Activated CD4-positive, alpha-beta T cell treated with anti-CD3 and anti-CD28 coated beads, Interleukin-2, amount 10 ng/mL, durations not matched to agents 24 days and 14 days (primary cell): ENCODE measurements at places on chromosomes 16 and 17. TPM values are rescaled to one million over a fixed set of nuclear protein-coding genes. Genes with fewer than 3 reads are reported as not detected.

Gene SLC12A3
- not detected in 2 replicates for total RNA-seq

DNA sequence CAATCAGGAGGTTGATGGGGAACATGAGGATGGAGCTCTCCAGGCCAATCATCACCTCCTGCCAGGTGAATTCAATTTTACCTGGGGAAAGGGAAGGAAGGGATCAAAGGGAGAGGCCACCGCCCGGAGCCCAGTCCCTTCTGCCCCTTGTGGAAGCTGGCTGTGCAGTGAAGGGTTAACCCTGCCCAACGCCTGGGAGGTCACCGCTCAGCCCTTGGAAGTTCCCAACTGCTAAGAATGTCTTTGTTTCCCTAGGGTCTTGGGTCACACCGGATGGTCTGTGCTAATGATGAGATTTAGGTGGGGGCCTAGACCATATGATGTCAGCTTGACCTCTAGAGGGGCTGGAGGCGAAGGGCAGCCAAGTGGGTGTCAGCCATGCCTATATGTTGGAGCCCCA lies 52.1 kb upstream of the GCSH start:
- H3K4me3 ChIP-seq, result no peak overlapping the region
- H3K4me1 ChIP-seq, result no peaks in the 10 kb centered on the region
- no peaks in the 10 kb centered on the region for H3K36me3 ChIP-seq

Gene AHSP
- not detected in 2 replicates for total RNA-seq

Gene HS3ST3B1
- 19.6 and 20.8 TPM in 2 replicates for total RNA-seq

Gene OR3A3
- not detected in 2 replicates for total RNA-seq

Gene MYH2
- not detected in 2 replicates for total RNA-seq

DNA sequence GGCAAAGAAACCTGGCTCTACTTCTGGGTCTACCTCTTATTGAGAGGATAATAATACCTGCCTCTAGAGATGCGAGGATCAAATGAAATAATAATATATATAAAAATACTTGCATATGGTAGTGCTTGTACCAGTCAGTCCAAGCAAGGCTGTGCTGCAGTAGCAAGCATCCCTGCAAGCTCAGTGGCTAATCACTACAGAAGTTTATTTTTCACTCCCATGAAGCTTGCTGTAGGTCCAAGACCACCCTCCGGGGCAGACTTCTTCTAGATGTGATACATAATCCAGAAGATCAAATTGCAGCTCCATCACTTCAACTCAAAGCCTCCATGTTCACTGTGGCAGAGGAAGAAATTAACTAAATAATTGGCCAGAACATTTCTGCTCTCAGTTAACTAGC lies 48.9 kb upstream of the NKD1 start:
- no peaks in the 10 kb centered on the region for H3K4me1 ChIP-seq
- H3K27me3 ChIP-seq, result no peaks in the 10 kb centered on the region

DNA sequence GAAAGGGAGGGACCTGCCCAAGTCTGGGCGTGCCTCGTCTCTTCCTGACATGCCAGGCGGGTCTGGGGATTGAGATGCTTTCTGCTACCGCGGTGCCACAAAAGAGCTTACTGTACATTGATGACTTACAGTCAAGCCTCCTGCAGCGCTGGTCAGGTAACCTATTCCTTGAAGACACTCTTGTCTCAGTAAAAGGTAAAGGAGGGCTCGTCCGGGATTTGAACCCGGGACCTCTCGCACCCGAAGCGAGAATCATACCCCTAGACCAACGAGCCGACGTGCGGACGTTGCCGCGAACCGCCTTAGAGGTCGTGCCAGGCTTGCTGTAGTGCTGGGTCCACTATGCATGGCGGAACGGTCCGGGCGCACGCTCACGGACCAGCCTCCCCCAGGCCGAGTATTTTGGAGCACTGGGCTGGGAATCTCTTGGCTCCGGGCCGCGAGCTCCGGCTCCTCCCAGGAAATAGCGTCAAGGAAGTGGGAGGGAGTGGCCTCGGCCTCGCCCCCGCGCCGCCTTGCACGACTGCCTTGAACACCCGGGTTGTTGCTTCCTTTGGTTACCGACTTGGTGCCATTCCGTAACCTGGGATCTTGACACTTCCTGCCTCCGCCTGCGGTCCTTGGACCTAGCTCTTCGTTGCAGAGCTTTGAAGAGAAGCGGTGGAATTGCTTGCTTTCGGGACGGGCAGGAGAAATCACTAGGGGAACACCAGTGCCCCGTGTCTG lies 12.4 kb upstream of the AURKB start:
- H3K4me1 ChIP-seq, result peaks cover 60% of the 10 kb centered on the region
- peak; percentile 96 for DNase-seq
- H3K36me3 ChIP-seq, result peaks cover 27% of the 10 kb centered on the region
- H3K27me3 ChIP-seq, result peaks cover 7% of the 10 kb centered on the region
- peak overlapping the region; percentile 98 for H3K4me3 ChIP-seq

- peaks cover 68% of the 10 kb centered on the region for H3K4me1 ChIP-seq
- no peak for DNase-seq
- H3K27ac ChIP-seq, result peak overlapping the region; percentile 59
- H3K27me3 ChIP-seq, result no peaks in the 10 kb centered on the region
- H3K4me3 ChIP-seq, result no peak overlapping the region
Observed at GRCh38 chr17:80852476-80853015, 139.1 kb upstream of the CHMP6 start.

DNA sequence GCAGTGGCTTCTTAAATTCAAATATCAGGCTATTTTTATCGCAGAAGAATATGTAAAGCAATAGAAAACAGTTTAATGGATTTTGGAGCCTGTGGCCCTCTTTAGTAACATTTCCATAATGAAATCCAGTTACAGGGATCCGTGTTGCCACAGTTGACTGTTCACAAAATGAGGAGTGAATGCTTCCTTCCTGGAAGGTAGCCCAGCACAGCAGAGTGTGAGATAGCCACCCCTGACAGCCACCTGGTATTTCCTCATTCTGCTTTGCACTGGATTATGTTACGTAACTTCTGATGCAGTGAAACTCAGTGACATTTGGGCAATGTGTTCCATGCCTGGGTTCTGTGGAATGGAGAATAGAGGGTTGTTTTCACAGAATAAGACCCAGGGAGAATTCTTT lies 517.2 kb downstream of the RBFOX1 start:
- H3K4me3 ChIP-seq, result no peak overlapping the region
- H3K27ac ChIP-seq, result no peak overlapping the region
- no peaks in the 10 kb centered on the region for H3K36me3 ChIP-seq

GRCh38 chr16:2883458-2883908 lies 468 bp downstream of the FLYWCH2 start:
- H3K27me3 ChIP-seq, result no peaks in the 10 kb centered on the region
- DNase-seq, result peak; percentile 74
- peak overlapping the region; percentile 78 for H3K27ac ChIP-seq
- peaks cover 11% of the 10 kb centered on the region for H3K4me1 ChIP-seq
- H3K36me3 ChIP-seq, result no peaks in the 10 kb centered on the region
- H3K4me3 ChIP-seq, result peak overlapping the region; percentile 94

Gene SLC16A11
- total RNA-seq, result 0.16 and 0.40 TPM in 2 replicates

Gene NLRC5
- 208 and 214 TPM in 2 replicates for total RNA-seq

DNA sequence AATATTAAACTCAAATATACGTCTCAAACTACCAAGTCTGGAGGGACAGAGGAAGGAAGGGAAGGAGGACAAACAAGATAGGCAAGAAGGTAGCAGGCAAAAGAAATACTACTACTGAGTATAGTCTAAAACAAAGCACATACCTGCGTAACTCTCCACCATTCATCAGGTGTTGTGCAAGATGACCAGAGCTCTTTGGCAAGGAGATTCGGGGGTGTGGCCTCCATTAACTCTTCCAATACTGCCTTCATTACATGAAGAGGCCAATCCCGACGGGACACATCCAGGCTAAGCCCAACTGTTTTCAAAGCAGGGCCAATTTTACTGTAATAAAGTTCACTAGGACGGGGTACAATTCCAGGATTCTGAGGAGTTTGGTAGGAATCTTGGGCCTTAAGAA lies 38.2 kb upstream of the ARL6IP1 start:
- no peak overlapping the region for H3K4me3 ChIP-seq
- DNase-seq, result no peak
- peaks cover 77% of the 10 kb centered on the region for H3K36me3 ChIP-seq
- no peak overlapping the region for H3K27ac ChIP-seq
- H3K4me1 ChIP-seq, result peaks cover 17% of the 10 kb centered on the region

DNA sequence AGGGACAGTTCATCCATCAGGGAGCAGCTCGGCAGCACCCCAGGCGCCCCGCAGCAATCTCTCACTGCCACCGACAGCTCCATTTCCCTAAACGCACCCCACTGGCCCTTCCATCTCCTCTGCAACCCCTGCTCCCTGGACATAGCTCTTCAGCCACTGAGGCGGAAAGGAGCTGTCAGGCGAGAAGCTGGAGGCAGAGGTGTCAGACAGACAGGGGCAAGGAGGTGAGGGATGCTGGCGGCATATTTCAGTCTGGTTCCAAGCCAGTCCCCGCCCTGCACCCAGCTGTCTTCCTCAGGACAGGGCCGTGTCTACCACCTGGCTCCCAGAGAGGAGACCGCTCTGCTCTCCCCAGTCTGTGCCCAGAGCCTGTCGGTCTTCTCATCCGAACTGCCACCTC lies 9.7 kb downstream of the ACLY start:
- H3K4me3 ChIP-seq, result no peak overlapping the region
- no peaks in the 10 kb centered on the region for H3K27me3 ChIP-seq

Gene TEKT5
- not detected in 2 replicates for total RNA-seq

DNA sequence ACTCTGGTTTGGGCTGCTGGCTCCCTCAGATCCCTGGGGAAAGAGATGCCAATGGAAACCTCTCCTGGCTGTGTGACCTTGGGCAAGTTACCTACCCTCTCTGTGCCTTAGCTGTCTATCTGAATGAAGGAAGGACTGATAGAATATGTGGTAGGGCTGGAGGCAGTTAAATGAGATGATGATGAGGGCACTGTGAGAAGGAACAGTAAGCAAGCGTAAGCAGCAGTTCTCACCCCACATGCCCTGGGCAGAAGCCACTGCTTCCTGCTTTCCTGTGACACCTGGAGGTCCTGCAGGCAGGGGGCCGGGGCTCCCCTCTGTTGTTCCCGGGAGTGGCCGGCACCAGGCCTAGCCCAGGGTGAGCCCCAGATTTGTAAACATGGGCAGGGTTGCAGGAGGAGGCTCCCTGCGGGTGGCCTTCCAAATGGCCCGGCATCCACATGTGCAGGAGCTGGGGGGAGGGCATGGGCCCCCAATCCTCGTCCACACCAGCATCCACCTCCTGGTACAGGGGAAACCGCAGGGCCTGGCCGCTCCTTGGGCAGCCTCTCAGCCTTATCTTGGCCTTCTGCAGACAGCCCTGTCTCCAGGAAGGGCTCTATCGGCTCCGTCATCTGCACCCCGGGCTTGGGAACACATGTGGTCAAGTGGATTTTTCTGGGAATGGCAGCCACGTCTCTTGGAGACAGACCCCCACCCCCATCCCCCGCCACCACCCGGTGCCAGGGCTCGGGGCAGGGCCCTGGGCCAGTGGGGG lies 235.6 kb upstream of the GSE1 start:
- no peak overlapping the region for H3K27ac ChIP-seq
- H3K27me3 ChIP-seq, result peaks cover 1% of the 10 kb centered on the region
- no peaks in the 10 kb centered on the region for H3K36me3 ChIP-seq

Gene PIPOX
- 1.2 and 1.4 TPM in 2 replicates for total RNA-seq

GRCh38 chr17:27520491-27521185 lies 64.4 kb downstream of the KSR1 start:
- peak overlapping the region; percentile 25 for H3K27ac ChIP-seq
- H3K4me1 ChIP-seq, result peaks cover 69% of the 10 kb centered on the region
- peak overlapping the region; percentile 22 for H3K4me3 ChIP-seq
- no peaks in the 10 kb centered on the region for H3K27me3 ChIP-seq
- no peak for DNase-seq

GRCh38 chr17:63963123-63963522 lies 9.6 kb downstream of the SCN4A start:
- H3K27ac ChIP-seq, result no peak overlapping the region
- DNase-seq, result no peak
- H3K36me3 ChIP-seq, result no peaks in the 10 kb centered on the region
- H3K4me1 ChIP-seq, result peaks cover 12% of the 10 kb centered on the region

- no peak for DNase-seq
- H3K4me3 ChIP-seq, result no peak overlapping the region
- peaks cover 15% of the 10 kb centered on the region for H3K36me3 ChIP-seq
- no peaks in the 10 kb centered on the region for H3K4me1 ChIP-seq
- H3K27me3 ChIP-seq, result no peaks in the 10 kb centered on the region
Observed at GRCh38 chr16:53297477-53297876, 136.8 kb upstream of the RBL2 start.

GRCh38 chr16:12348733-12349704 lies 372.5 kb downstream of the SNX29 start:
- H3K4me3 ChIP-seq, result no peak overlapping the region
- H3K27ac ChIP-seq, result no peak overlapping the region
- no peaks in the 10 kb centered on the region for H3K36me3 ChIP-seq
- H3K27me3 ChIP-seq, result no peaks in the 10 kb centered on the region
- no peaks in the 10 kb centered on the region for H3K4me1 ChIP-seq

GRCh38 chr17:65888649-65889048 lies 303.3 kb downstream of the CEP112 start:
- no peaks in the 10 kb centered on the region for H3K4me1 ChIP-seq
- H3K36me3 ChIP-seq, result no peaks in the 10 kb centered on the region
- no peak overlapping the region for H3K27ac ChIP-seq
- no peaks in the 10 kb centered on the region for H3K27me3 ChIP-seq

DNA sequence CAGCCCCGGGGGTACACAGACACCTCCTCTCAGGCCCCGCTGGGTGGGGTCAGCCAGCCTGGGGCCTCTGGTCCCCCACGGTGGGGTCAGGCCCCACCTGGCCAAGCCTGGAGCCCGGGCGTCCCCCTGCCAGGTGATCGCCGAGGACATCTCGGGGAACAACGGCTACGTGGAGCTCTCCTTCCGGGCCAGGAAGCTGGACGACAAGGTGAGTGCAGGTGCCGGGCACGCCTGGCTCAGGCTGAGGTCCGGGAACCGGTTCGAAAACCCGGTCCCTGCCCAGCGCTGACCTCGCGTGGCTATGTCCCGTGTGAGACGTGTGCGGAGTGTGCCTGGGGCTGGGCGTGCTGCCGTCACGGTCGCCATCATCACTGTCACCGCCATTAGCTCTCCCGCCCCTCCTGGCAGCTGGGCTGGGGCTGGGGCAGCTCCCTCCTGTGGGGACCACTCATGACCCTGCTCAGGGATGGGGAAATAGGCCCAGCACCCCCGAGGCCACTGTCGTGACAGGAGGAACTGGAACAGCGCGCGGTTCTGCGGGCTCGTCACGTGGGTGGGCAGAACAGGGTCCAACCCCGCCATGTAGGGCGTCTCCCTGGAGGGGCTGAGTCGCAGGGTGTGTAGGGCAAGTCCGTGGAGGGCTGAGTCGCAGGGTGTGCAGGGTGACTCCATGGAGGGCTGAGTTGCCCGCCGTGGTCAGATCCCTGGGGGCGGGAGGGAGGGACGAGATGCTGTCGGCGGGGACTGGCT lies 8.5 kb downstream of the CPNE7 start:
- DNase-seq, result no peak
- peaks cover 6% of the 10 kb centered on the region for H3K36me3 ChIP-seq
- no peaks in the 10 kb centered on the region for H3K4me1 ChIP-seq
- no peak overlapping the region for H3K27ac ChIP-seq
- H3K27me3 ChIP-seq, result no peaks in the 10 kb centered on the region
- H3K4me3 ChIP-seq, result no peak overlapping the region

- DNase-seq, result peak; percentile 62
- no peaks in the 10 kb centered on the region for H3K36me3 ChIP-seq
- H3K4me1 ChIP-seq, result peaks cover 6% of the 10 kb centered on the region
- H3K27me3 ChIP-seq, result no peaks in the 10 kb centered on the region
- no peak overlapping the region for H3K4me3 ChIP-seq
Observed at GRCh38 chr17:51128076-51128475, 7.4 kb upstream of the SPAG9 start.

Gene HIC1
- 49.4 and 51.6 TPM in 2 replicates for total RNA-seq
